ENCODE measurements at places on chromosomes 2 and 18.
A peak's percentile ranks its signal among the peaks of the same experiment; 100 is the strongest.

DNA sequence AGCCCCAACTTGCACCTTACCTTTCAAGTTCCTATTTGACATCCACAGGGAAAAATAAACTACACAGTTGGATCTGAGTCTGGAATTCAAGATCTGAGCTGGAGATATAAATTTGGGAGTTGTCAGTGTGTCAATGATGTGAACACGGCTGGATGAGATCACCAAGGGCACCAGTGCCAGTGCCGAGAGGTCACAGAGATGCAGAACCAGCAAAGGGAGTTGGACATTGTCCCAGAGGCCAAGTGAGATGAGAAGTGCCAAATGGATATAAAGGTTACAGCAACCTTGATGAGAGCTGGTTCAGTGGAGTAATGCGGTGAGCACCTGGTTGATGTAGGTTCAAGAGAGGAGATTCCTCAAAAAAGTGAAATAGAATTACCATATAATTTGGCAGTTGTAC is 24.8 kb downstream of the LRRFIP1 start:
- no peak for DNase-seq

- DNase-seq, result no peak
These were observed 37.5 kb downstream of the ARHGAP25 start for GRCh38 chr2:68772109-68772508.

GRCh38 chr18:35282353-35282752 is 7.7 kb downstream of the ZSCAN30 start:
- peak; percentile 94 for DNase-seq

- DNase-seq, result no peak
These were observed 4.9 kb downstream of the KCNE4 start for GRCh38 chr2:223056701-223057418.

GRCh38 chr2:178069551-178069950 is 3.0 kb downstream of the PDE11A start:
- no peak for DNase-seq

GRCh38 chr2:170525566-170525900 is 189.6 kb upstream of the SP5 start:
- peak; percentile 98 for DNase-seq

- DNase-seq, result peak; percentile 55
These were observed 2.9 kb downstream of the RND3 start for GRCh38 chr2:150484461-150485021.

- no peak for DNase-seq
These were observed 188.4 kb upstream of the GYPC start for GRCh38 chr2:126467367-126468054.

- no peak for DNase-seq
These were observed 364.7 kb downstream of the FSIP2 start for GRCh38 chr2:186103276-186103675.

GRCh38 chr18:45458033-45458432 is 157.2 kb upstream of the SLC14A2 start:
- DNase-seq, result no peak

- DNase-seq, result no peak
These were observed 37.6 kb downstream of the SDC1 start for GRCh38 chr2:20187331-20187730.

DNA sequence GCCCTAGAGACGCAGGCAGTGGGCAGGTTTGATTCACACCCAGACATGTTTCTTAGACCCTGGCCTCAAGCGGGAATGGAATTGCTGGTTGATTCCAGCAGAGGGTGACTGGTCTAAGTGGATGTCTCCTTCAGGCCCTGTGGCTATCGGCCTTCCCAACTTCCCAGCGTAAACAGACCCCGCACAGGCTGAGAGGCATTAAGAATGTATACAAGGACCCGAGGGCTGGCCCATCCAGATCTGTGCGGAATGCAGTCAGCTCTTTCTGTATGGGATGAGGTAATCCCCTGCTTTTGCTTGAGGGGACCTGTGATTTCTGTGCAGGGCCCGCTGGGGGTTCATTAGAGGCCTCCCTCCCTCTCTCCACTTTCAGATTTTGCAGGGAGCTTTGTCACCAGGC is 6.5 kb downstream of the ACKR3 start:
- peak; percentile 16 for DNase-seq

- no peak for DNase-seq
These were observed 828.6 kb upstream of the FSHR start for GRCh38 chr2:49982871-49983270.

- DNase-seq, result no peak
These were observed 2.0 kb upstream of the TUBB6 start for GRCh38 chr18:12305930-12306629.

DNA sequence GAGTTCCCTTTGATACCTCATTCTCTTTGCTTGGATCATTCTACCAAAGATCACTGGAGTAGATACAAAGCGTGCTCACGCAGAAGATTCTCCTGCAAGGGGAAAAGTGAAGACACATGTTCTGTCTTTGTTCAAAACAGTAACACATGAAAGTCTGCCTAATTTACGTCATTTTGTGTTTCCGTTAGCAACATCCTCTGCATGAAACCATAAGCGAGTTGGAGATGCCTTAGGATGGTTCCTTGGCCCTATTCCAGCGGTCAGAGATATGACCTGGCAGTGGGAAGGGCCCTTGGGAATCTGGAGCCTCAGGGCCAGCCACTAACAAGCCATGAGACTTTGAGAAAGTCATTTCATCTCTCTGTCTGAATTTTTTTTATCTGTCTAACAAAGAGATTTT is 180.9 kb upstream of the TWIST2 start:
- peak; percentile 83 for DNase-seq

DNA sequence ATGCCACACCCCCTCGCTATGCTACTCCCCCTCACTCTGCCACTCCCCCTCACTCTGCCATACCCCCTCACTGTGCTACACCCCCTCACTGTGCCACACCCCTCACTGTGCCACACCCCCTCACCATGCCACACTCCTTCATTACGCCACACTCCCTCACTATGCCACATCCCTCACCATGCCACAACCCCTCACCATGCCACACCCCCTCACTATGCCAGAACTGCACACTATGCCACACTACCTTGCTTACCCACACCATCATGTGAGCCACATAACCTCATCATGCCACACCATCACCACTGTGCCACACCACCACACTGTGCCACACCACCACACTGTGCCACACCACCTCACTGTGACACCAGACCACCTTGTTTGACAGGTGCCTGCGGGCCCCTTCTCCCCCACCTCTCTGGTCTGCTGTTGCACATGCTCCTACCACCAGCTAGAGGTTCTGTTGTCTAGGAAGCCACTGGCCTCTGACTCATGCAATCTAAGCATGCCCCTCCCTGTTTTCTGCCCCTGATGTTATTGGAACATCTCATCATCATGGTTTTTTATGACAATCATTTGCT is 22.0 kb downstream of the MARCHF4 start:
- peak; percentile 84 for DNase-seq

DNA sequence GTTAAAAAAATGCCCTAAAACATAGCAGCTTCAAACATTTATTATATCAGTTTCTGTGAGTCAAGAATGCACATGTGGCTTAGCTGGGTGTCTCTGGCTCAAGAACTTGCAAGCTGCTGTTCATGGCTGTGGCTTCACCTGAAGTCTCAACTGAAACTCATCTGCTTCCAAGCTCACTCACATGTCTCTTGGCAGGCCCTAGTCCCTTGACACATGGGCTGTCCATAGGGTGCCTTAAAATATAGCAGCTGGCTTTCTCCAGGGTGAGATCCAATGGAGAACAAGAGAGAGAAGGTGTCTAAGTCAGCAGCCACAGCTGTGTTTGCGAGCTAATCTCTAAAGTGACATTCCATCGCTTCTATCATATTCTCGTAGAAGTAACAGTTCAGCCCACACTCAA is 152.8 kb downstream of the DSEL start:
- no peak for DNase-seq

DNA sequence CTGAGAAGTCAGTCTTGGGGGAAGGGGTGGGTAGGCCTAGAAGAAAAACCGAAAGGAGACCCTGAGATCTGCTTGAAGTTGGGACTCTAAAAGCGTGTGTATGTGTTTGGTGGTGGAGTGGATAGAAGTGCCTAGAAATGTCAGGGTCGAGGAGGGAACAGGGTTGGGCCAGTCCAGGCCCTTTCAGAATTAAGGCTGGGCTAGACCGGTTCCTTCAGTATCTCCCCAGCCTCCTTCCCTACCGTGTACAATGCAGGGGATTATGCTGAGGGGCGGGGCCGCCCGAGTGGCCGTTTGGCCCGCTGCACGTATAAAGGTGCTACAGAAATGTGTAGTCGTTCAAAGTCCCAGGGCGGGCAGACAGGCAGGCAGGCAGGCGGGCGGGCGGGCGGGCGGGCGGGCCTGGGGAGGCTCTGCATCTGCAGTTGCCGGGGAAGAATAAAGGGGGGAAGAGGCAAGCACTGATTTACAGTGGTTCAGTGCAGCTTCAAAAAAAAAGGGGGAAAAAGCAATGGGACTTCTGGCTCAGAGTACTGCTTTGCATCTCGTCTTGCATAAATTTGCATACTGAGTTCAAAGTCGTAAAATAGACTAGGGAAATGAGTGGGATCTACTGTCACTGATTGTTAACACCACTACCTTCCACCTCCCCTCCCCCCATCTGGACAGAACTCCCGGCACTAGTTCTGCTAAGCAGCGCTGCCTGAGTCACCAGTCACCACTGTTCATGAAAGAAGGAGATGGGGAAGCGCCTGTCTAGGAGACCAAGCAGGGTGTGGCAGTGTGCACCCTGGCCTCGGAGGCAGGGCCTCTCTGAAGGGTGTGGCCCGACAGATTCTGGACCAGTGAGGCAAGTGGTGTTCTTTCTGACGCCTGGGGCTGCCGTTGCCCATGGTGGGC is 3.6 kb downstream of the IGFBP2 start:
- no peak for DNase-seq

GRCh38 chr18:28036488-28036887 is 140.4 kb downstream of the CDH2 start:
- DNase-seq, result no peak

DNA sequence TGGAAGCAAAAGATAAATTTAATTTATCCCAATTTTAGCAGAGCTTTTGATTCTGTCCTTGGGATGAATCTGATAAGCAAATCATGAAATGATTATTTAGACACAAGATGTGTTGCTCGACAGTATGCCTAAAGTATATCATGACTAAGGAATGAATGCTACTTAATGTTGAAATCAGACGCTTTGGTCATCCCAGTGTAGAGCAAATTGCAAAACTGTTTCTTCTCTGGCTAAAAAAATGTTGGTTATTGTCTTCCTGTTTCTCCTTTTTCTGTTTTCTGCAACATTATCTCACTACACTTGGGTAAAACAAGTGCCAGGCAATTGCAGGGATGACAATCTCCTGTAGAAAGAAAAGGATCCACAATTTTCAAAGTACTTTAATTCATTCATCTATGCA is 66.4 kb downstream of the BABAM2 start:
- peak; percentile 91 for DNase-seq

- DNase-seq, result no peak
These were observed 132.1 kb downstream of the TCF4 start for GRCh38 chr18:55455938-55456337.

- no peak for DNase-seq
These were observed 62.8 kb downstream of the ARL6IP6 start for GRCh38 chr2:152781175-152781574.

GRCh38 chr2:32805104-32806095 is 141.4 kb upstream of the LTBP1 start:
- peak; percentile 5 for DNase-seq

DNA sequence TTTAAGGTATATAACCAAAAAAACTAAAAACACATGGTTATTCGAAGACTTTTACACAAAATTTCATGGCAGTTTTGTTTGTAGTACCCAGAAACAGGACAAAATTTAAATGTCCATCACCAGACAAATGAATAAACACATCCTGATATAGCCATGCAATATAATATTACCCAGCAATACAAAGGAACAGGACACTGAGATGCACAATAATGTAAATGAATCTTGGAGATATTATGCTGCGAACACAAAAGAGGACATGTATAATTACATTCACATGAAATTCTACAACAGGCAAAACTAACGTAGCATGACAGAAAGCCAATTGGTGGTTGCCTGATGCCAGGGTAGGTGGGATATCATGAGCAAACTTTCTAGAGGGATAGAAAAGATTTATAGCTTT is 92.4 kb upstream of the OTX1 start:
- no peak for DNase-seq

GRCh38 chr2:38147333-38148121 is 71.6 kb upstream of the CYP1B1 start:
- DNase-seq, result peak; percentile 38

DNA sequence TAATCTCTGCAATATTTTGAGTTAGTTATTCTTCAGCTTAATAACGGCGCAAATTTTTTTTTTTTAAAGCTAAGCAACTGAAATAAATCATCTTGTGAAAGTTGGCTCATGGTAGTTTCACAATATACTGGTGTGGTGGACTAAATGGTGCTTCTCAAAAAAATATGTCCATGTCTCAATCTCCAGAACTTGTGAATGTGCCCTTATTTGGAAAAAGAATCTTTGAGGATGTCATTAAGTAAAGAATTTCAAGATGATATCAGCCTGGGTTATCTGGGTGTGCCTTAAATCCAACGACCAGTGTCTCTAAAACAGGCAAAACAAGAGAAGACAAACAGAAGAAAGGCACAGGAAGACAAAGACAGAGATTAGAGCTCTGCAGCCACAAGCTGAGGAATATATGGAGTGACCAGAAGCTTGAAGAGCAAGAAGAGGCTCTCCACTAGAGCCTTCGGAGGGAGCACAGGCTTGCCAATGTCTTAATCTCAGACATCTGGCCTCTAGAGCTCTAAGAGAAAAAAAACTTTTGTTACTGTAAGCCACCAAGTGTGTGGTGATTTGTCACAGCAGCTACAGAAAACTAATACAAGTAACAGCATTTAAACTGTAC is 71.4 kb downstream of the HNMT start:
- peak; percentile 31 for DNase-seq

GRCh38 chr2:230230087-230230486 is 4.6 kb downstream of the SP140 start:
- DNase-seq, result peak; percentile 3

- DNase-seq, result no peak
These were observed 422.3 kb downstream of the ZEB2 start for GRCh38 chr2:144097440-144098225.

DNA sequence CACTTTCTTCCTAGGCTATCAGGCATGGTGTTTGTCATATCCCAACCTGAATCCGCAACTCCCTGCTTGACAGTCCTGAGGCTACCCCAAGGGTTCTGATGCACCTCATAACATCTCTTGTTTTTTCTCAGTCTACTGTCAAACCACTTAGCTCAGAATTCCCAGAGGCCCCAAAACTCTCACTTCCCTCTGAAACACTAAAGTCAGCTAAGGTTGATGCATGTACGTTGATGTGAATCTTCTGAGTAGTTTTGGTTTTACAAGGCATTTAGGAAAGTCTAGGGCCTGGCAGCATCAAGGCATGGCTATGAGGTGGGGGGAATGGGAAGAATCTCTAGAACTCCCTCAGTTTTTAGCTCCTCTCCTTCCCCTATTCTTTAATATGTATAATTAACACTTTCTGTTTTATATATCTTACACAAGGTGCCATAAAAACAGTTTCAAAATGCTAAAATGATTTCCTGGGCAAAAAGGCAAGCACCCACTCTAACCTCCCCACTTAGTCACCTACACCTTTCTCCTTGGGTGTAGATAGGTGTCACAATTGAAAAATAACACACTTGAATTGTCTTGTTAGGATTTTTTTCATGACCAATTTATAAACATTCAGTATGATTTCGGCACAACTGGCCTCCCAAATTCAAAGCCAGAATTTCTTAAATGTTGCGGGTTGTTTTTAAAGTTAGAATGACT is 71.4 kb upstream of the TANK start:
- no peak for DNase-seq
